ENCODE measurements at places on chromosomes 4 and X.
A peak's percentile ranks its signal among the peaks of the same experiment; 100 is the strongest.

GRCh38 chr4:100682477-100683218 lies 164.8 kb upstream of the EMCN start:
- DNase-seq = no peak

DNA sequence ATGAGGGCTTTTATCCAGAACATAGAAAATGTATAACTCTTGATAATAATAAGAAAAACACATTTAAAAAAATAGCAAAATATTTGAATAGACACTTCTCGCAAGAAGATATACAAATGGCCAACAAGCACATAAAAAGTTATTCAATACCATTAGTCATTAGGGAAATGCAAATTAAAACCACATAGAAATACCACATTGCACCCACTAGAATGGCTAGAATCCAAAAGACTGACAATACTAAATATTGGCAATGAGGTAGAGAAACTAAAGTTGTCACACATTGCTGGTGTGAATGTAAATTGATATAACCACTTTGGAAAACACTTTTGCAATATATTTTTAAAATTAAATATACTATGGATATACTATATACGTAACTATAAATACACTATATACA lies 754.3 kb upstream of the MAGEB2 start:
- no peak for DNase-seq

GRCh38 chr4:137702512-137702911 lies 170.2 kb upstream of the PCDH18 start:
- no peak for DNase-seq

DNA sequence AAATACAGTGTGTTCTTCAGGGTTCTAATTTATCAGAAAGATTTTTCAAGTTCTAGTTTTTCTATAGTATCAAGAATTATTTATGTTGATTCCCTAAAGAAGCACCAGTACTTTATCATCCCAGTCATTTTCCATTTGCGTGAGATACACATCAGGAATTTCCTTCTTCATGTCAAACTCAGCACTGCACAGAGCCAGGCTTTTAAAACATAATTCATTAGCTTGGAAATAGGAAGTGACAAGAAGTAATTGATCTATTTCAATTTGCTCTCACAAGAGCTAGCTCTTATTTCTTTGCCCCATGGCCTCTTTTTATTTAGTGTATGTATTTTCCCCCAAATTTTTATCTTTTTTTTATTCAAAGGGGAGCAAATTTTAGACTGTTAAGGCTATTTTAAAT lies 13.0 kb upstream of the SLC10A4 start:
- no peak for DNase-seq

DNA sequence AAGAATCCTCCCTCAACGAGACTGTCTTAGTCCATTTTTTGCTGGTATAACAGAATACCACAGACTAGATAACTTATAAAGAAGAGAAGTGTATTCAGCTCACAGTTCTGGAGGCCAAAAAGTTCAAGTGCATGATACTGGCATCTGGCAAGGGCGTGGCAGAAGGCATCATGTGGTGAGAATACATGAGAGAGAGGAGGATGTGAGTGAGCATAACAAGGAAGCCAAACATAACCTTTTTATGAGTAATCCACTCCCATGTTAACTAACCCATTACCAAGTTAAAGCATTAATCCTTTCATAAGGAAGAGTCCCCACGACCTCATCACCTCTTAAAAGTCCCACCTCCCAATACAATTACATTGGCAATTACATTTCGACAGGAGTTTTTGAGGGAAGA lies 504.6 kb downstream of the IQCM start:
- DNase-seq = no peak

DNA sequence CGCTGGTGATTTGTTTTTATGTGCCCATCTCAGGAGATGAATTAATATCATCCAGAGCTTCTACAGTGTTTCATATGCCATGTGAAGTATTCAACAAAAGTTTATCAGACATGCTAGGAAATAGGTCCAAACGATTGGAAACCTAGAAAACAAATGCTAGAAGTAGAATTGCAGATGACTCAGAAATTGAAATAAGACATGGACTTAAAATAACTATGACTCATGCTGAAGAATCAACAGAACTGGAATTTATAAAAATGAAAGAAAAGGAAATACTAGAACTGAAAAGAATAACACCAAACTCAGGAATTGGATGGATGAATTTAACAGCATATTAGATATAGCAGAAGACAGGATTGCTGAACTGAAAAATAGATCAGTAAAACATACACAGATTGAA lies 172.7 kb upstream of the GIMD1 start:
- no peak for DNase-seq

- peak; percentile 14 for DNase-seq
Measured at GRCh38 chr4:72302981-72303704, 265.9 kb downstream of the ADAMTS3 start.

- no peak for DNase-seq
Measured at GRCh38 chr4:60930866-60931265, 269.3 kb upstream of the ADGRL3 start.

DNA sequence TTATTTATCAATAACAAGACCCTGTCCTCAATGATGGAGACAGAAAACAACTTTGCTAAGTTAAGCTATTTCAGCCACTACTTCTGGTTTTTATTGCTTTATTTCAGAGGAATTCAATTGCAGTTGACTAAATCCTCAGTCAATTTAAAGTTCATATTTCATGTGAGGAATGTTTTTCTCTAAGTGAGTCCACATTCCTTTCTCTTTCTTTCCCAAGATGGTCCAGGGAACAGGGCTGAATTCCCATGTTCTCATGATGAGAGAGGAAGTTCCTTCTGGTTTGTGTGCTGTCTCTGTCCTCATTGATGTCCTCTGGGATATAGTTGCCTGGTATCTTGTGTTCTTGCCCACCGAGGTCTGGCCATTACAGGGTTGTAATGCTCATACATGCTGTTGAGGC lies 117.2 kb downstream of the SLIT2 start:
- no peak for DNase-seq

DNA sequence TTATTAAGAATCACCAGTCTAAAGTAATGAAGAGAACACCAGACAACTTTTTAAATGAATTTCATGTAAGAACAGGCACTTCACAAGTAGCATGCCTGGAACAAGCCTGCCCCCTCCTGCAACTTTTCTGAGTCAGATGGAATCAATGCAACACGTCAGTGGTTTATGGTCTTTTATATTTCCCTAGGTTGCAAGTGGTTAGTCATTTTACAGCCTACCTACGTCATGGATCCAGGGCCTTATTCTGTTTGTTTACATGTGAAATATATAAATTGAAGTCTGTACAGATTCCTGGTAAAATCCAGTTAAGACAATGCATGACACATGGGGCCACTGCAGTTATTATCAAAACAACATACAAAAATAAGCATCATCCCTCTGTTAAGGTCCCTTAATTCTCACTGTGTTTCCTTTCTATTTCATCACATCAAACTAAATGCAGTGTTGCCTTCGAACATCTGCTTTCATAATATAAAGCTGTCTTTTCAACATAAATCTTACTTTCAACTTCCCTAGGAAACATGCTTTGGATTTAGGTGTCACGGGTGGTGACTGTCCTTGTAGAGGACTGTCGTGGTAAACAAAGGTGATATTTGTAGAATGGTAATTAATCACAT lies 309.3 kb downstream of the FRMPD4 start:
- no peak for DNase-seq

- no peak for DNase-seq
Measured at GRCh38 chr4:129167640-129168260, 71.8 kb downstream of the C4orf33 start.

GRCh38 chrX:140572724-140573123 lies 67.9 kb upstream of the SOX3 start:
- DNase-seq = no peak

GRCh38 chr4:53015681-53016080 lies 153.6 kb downstream of the RASL11B start:
- peak; percentile 2 for DNase-seq

- no peak for DNase-seq
Measured at GRCh38 chr4:26715636-26716242, 131.9 kb downstream of the TBC1D19 start.

GRCh38 chr4:1504595-1505500 lies 98.6 kb upstream of the NKX1-1 start:
- no peak for DNase-seq

DNA sequence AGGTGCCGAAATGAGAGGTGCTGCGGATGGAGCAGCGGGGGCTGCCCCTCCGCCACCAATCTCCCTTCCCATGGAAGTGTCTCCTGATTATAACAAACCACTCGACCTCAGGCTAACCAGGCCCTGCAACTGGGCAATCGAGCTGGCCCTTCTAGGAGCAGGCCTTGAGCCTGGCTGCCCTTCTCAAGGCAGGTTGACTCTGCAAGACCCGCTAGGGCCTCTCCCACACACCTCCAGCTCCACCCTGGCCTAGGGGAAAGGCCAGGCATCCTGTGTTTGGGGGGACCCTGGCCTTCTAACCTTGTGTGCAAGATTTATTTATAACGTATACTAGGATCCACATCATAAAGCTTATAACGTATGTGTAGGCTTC lies 3.7 kb upstream of the BCOR start:
- DNase-seq = no peak

- DNase-seq = no peak
Measured at GRCh38 chr4:143347484-143348111, 10.9 kb downstream of the GAB1 start.

- DNase-seq = no peak
Measured at GRCh38 chrX:149996515-149996914, 58.2 kb upstream of the EOLA2 start.

DNA sequence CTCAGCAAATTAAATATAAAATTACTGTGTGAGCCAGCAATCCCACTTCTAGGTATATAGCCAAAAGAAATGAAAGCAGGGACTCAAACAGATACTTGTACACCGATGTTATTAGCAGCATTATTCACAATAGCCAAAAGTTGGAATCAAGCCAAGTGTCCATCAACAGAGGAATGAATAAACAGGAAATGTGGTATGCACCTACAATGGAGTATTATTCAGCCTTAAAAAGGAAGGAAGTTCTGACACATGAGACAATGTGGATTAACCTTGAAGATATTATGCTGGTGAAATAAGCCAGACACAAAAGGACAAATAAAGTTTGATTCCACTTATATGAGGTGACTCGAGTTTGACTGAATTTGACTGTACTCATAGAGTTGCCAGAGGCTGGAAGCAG lies 108.3 kb upstream of the DUSP21 start:
- DNase-seq = no peak

GRCh38 chr4:108601532-108601931 lies 18.8 kb upstream of the RPL34 start:
- DNase-seq = no peak

GRCh38 chr4:6316461-6317003 lies 46.9 kb downstream of the WFS1 start:
- DNase-seq = no peak

DNA sequence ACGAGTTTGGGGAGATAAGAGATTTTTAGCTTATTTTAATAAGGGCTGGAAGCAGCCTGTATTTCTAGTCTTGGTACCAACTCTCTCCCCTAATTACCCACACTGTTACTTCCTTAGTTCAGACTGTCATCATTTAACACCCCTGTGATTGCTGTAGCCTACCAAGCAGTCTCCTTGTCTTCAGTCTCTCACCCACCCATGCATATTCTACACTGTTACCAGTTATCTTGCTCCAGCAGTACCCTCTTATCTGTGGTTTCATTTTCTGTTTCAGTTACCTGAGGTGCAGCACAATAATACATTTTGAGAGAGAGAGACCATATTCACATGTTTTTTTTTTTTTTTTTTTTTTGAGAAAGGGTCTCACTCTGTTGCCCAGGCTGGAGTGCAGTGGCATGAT lies 80.2 kb downstream of the DIAPH2 start:
- DNase-seq = no peak
